Naive B cell (primary cell): ENCODE measurements at places on chromosomes 3 and 15. TPM values are rescaled to one million over a fixed set of nuclear protein-coding genes. Genes with fewer than 3 reads are reported as not detected.

KNG1 gene
- polyA plus RNA-seq = not detected

GRK7 gene
- polyA plus RNA-seq = 0.29 TPM

CHRM5 gene
- polyA plus RNA-seq = not detected

IQCF5 gene
- polyA plus RNA-seq = not detected

GRCh38 chr3:126191246-126191645, 10.9 kb upstream of the ALDH1L1 start:
- H3K27ac ChIP-seq = no peak overlapping the region
- no peak for DNase-seq
- H3K36me3 ChIP-seq = no peaks in the 10 kb centered on the region

- no peaks in the 10 kb centered on the region for H3K36me3 ChIP-seq
- DNase-seq = no peak
- H3K4me1 ChIP-seq = no peaks in the 10 kb centered on the region
- H3K27ac ChIP-seq = no peak overlapping the region
Measured at GRCh38 chr3:2558796-2559195, 460.1 kb downstream of the CNTN4 start.

GRCh38 chr15:41801850-41802455, 25.9 kb upstream of the JMJD7 start:
- H3K36me3 ChIP-seq = peaks cover 14% of the 10 kb centered on the region
- no peak overlapping the region for H3K27ac ChIP-seq
- H3K4me1 ChIP-seq = peaks cover 27% of the 10 kb centered on the region

DNA sequence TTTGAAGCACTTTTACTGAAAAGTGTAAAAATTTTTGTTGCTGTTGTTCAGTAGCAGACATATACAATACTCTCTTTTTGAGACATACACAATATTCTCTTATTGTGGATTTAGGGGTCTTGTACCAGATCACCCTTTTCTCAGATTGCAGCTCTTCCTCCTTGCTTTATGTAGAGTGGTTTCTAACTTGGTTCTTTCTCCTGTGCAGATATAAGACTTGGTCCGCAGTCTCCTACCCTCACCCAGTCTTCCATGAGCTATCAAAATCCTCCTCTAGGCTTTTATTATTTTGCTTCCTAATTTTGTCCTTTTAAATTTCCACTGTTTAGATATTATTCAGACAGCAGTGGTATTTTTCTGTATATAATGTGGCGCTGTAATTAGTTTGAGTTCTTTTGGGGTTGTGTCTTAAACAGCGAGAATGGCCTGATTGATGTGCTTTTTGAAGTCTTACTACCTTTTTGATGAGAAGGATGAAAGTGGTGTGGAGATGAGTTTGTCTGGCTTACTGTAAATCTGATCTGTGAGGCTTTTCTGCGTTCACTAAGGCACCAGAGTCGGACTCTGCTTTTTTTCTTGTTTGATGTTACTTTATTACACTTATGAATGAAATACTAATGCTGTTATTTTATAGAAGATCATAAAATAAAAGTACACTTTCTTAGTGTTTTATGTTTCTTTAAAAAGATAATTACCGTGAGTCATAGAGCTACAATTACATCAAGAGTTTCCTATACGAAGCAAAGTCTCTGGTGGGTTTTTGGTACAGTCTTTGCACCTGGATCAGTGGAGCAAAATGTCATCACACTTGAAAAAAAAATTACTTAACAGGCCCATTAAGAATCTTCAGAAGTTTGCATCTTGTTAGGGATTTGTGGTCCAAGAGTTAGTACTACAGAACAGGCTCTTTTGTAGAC, 27.8 kb downstream of the FNDC3B start:
- no peak overlapping the region for H3K4me3 ChIP-seq
- peaks cover 2% of the 10 kb centered on the region for H3K4me1 ChIP-seq
- DNase-seq = no peak
- H3K27ac ChIP-seq = no peak overlapping the region

- no peaks in the 10 kb centered on the region for H3K27me3 ChIP-seq
- no peak for DNase-seq
- H3K36me3 ChIP-seq = no peaks in the 10 kb centered on the region
- no peak overlapping the region for H3K27ac ChIP-seq
Measured at GRCh38 chr3:194494951-194495374, 8.2 kb upstream of the ATP13A3 start.
